ENCODE measurements at places on chromosomes 11 and 22. TPM values are rescaled to one million over a fixed set of nuclear protein-coding genes. Genes with fewer than 3 reads are reported as not detected.

DNA sequence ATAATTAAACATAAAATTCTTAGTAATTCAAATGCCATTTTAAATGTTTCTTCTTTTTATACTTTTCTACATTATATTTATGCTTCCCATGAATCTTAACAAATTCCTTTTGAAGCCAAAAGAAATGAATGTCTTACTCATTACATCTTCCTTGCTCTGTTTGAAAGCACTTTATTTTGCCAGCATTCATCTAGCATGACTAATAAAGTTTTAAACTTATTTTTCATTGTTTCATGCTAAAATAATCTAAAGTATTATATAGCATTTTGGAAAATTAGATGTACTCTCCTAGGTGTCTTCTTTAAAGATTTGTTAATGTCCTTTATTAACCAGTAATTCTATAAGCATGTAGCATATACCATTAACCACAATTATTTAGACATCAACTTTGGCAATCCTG lies 9.7 kb upstream of the PIWIL4 start:
- no peak for DNase-seq
- H3K27me3 ChIP-seq: no peaks in the 10 kb centered on the region
- no peak overlapping the region for H3K27ac ChIP-seq
- H3K36me3 ChIP-seq: no peaks in the 10 kb centered on the region

GRCh38 chr11:116906479-116906878 lies 69.1 kb upstream of the APOA1 start:
- DNase-seq: no peak
- no peaks in the 10 kb centered on the region for H3K4me1 ChIP-seq
- no peak overlapping the region for H3K27ac ChIP-seq
- H3K27me3 ChIP-seq: no peaks in the 10 kb centered on the region
- no peak overlapping the region for H3K4me3 ChIP-seq
- no peaks in the 10 kb centered on the region for H3K36me3 ChIP-seq

DNA sequence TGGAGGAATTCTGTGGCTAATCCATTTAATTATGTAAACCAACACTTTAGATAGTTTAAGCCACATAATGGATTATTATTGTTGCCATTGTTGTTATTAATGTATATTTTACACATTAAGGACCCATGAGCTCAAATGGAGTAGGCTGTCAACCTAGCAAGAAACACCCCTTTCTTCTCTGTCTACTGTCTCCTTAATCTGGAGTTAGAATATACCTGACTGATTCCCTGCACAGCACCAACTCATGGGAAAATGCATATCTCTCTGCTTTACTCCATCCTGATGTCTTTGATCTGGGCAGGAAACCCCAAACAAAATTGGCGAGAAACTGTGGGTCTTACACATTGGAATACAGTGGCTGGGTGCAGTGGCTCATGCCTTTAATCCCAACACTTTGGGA lies 24.0 kb upstream of the ME3 start:
- H3K27ac ChIP-seq: peak overlapping the region; percentile 58
- peaks cover 42% of the 10 kb centered on the region for H3K4me1 ChIP-seq
- no peaks in the 10 kb centered on the region for H3K27me3 ChIP-seq
- H3K4me3 ChIP-seq: no peak overlapping the region
- no peak for DNase-seq

GRCh38 chr11:126476266-126476924 lies 120.9 kb downstream of the ST3GAL4 start:
- no peak overlapping the region for H3K27ac ChIP-seq
- H3K27me3 ChIP-seq: no peaks in the 10 kb centered on the region
- no peaks in the 10 kb centered on the region for H3K36me3 ChIP-seq
- no peak for DNase-seq
- peaks cover 4% of the 10 kb centered on the region for H3K4me1 ChIP-seq

DNA sequence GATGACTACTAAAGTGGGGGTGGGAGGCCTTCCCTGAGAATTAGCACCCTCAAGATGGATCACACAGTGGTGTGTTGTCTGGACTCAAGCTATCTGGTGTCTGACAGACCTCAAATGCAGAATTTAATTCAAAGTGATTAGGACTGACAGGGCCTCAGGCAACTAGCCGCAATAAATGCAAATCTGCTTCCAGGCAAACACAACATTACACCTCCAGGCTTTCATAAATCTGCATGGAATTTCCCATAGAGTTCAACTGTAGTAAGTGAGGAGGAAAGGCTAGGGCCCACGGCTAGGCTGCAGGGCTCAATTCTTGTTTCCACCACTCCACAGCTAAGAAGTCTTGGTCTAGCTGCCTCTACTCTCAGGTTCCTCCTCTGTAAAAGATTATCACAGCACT lies 331.4 kb downstream of the LARGE1 start:
- no peaks in the 10 kb centered on the region for H3K27me3 ChIP-seq
- H3K4me3 ChIP-seq: no peak overlapping the region
- no peak for DNase-seq
- no peak overlapping the region for H3K27ac ChIP-seq
- H3K36me3 ChIP-seq: no peaks in the 10 kb centered on the region
- H3K4me1 ChIP-seq: no peaks in the 10 kb centered on the region

DNA sequence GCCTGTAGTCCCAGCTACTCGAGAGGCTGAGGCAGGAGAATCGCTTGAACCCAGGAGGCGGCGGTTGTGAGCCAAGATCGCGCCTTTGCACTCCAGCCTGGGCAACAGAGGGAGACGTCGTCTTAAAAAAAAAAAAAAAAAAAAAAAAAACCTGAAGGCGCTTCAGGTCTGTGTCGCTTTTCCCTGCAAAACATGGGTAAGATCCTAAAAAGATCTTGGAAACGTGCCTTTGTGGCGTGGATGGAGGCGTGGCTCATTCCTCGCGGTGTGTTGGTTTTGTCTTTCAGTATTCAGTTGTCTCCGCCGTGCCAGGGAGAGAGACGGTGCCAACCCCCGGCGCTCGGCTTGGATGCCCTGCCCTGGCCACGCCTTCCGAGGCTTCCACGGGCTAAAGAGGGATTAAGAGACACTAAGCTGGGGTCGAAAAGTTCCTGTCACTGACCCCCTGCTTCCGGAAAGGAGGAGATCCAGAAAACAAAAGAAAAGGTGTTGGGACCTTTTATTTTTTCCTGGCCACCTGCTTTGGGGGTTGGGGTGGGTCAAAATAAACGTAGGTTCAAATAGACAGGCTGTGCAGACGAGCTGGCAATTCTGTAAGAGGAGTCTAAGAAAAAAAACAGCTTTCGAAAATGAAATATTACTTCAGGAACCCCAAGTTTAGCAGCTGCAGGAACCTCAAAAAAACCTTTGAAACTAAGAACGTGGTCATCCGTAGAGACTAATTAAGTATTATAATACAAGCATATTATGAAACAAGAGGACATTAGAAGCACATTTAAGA lies 1.1 kb upstream of the SLC35F2 start:
- H3K36me3 ChIP-seq: no peaks in the 10 kb centered on the region
- peaks cover 6% of the 10 kb centered on the region for H3K4me1 ChIP-seq
- H3K27ac ChIP-seq: peak overlapping the region; percentile 83
- no peaks in the 10 kb centered on the region for H3K27me3 ChIP-seq

The DERL3 gene
- 0.01 TPM for polyA plus RNA-seq

The PGGHG gene
- 12.2 TPM for polyA plus RNA-seq

The DUSP8 gene
- 1.7 TPM for polyA plus RNA-seq

The CHRNA10 gene
- 0.98 TPM for polyA plus RNA-seq

The TENM4 gene
- 5.4 TPM for polyA plus RNA-seq

Data from keratinocyte (primary cell).